ENCODE measurements at places on chromosomes 11 and 22. TPM values are rescaled to one million over a fixed set of nuclear protein-coding genes. Genes with fewer than 3 reads are reported as not detected.

DNA sequence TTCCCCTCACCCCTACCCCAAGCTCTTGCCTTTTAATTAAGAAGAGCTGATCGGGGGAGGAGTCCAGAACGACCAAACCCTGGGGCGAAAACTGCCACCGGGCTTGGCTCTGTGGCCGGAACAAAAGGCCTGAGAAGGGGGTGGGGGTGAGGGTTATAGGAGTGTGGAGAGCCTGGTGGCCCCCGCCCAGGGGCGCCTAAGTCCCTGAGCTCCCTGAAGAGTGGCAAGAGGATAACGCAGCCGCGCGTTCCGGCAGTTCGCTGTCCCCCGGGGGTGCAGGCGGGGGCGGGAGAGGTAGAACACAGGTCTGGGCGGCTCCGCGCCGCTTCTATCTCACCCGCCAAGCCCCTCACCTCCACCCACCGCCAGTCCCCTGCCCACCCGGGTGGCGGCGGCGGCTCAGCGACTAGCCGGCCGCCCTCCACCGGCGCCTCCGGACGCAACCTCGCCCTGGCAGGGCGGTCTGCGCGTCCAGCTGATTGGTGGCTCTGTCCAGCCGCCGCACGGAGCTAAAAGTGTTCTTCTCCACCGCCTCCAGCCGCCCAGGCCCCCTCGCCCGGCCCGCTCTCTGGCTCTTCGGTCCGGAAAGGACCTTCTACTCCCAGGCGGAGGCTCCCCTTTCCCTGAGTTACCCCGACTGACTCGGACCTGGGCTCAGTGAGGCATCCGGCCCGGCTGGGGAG is 18.7 kb upstream of the BDNF start:
- peak; percentile 63 for DNase-seq
- no peak overlapping the region for H3K27ac ChIP-seq
- peak overlapping the region; percentile 26 for H3K4me3 ChIP-seq
- peaks cover 74% of the 10 kb centered on the region for H3K27me3 ChIP-seq
- peaks cover 16% of the 10 kb centered on the region for H3K4me1 ChIP-seq

DNA sequence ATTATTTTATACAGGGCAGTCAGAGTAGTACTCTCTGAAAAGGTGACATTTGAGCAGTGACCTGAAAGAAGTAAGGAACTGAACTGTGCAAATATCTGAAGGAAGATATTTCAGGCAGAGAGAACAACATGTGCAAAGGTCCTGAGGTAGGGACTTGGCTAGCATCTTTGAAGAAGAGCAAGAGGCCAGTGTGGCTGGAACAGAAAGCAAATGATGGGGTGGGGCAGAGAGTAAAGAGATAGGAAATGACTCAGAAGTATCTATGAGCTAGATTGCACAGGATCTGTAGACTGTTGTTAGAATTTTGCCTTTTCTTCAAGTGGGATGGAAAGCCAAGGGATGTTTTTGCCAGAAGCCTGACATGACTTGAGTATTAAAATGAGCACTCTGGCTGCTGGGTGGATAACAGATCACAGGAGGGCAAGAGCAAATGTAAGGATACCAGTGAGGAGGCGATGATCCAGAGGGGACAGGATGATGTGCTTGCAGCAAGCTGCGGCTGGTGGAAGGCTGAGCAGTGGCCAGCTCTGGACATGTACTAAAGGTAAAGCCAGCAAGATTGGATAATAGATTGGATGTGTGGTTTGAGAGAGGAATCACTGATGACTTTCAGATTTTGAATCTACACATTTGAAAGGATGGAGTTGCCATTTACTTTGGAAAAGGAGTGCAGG is 33.2 kb upstream of the TTC12 start:
- H3K36me3 ChIP-seq, result no peaks in the 10 kb centered on the region
- no peaks in the 10 kb centered on the region for H3K4me1 ChIP-seq
- no peak overlapping the region for H3K4me3 ChIP-seq
- no peaks in the 10 kb centered on the region for H3K27me3 ChIP-seq
- no peak overlapping the region for H3K27ac ChIP-seq

DNA sequence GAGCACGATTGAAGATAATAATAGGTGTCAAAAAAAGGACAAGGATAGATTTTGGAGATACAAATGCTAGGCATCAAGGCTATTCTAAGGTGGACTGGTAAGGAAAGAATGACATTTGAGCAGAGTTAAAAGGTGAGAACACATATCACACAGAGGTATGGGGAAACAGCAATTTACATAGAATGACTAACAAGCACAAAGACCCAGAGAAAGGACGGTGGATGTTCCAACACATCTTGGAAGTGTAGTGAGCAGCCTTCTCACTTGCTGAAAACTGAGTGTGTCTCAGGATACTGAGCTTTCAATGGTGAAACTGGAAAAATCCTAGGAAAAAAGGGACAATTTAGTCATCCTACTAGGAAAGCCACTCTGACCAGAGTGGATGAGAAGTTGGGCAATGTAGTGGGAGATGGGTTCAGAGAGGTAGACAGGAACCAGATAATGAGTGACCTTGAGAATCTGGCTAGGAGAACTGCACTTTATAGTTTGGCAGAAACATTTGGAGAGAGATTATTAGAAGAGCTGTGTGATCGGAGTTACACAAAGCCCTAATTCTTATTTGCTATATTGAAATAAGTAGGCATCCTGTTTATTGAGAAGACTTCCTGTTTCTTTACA is 706.0 kb downstream of the KCNA4 start:
- H3K27me3 ChIP-seq, result no peaks in the 10 kb centered on the region
- DNase-seq, result no peak

GRCh38 chr11:123742031-123742723 is 717 bp upstream of the ZNF202 start:
- peak overlapping the region; percentile 80 for H3K27ac ChIP-seq
- H3K36me3 ChIP-seq, result no peaks in the 10 kb centered on the region
- H3K4me3 ChIP-seq, result peak overlapping the region; percentile 94
- no peak for DNase-seq
- H3K4me1 ChIP-seq, result peaks cover 15% of the 10 kb centered on the region

- H3K27me3 ChIP-seq, result no peaks in the 10 kb centered on the region
- H3K4me3 ChIP-seq, result no peak overlapping the region
- H3K27ac ChIP-seq, result no peak overlapping the region
- H3K36me3 ChIP-seq, result no peaks in the 10 kb centered on the region
Observed at GRCh38 chr11:101617735-101618332, 34.0 kb upstream of the TRPC6 start.

DNA sequence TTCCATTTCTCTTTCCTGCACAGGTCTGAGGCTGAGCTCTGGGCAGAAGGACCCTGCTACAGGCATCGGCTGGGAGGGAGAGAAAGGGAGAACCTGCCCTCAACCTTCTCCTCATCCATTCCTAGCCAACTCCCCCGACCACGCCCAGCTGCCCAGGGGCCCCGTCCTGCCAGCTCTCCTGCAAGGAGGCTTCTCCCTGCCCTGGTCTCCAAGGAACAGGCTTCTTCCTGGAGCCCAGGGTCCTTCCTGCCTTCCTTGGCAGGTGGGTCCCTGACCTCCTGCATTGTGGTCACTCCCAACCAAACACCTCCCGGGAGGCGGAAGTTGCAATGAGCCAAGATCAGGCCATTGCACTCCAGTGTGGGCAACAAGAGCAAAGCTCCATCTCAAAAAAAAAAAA is 12.5 kb upstream of the HMOX1 start:
- peaks cover 8% of the 10 kb centered on the region for H3K4me1 ChIP-seq
- H3K27me3 ChIP-seq, result no peaks in the 10 kb centered on the region
- H3K4me3 ChIP-seq, result no peak overlapping the region
- no peaks in the 10 kb centered on the region for H3K36me3 ChIP-seq

GRCh38 chr11:76796511-76797198 is 13.5 kb downstream of the TSKU start:
- H3K27me3 ChIP-seq, result no peaks in the 10 kb centered on the region
- H3K27ac ChIP-seq, result no peak overlapping the region
- peaks cover 7% of the 10 kb centered on the region for H3K36me3 ChIP-seq
- H3K4me1 ChIP-seq, result peaks cover 22% of the 10 kb centered on the region
- no peak for DNase-seq
- H3K4me3 ChIP-seq, result no peak overlapping the region

- no peaks in the 10 kb centered on the region for H3K27me3 ChIP-seq
- no peak overlapping the region for H3K27ac ChIP-seq
- H3K4me1 ChIP-seq, result peaks cover 28% of the 10 kb centered on the region
Observed at GRCh38 chr11:66542362-66542761, 3.5 kb downstream of the ZDHHC24 start.

The YAP1 gene
- 127 TPM for total RNA-seq

The PGM2L1 gene
- total RNA-seq, result 5.1 TPM

The ATG2A gene
- total RNA-seq, result 23.2 TPM

The RCOR2 gene
- total RNA-seq, result 0.69 TPM

The KRTAP5-7 gene
- 0.46 TPM for total RNA-seq

The GUCY1A2 gene
- 31.1 TPM for total RNA-seq

Data from upper lobe of right lung (tissue), 1 donor.